Activated B cell treated with CpG ODN at 0.5 μM for 24 hours (primary cell): ENCODE measurements at places on chromosomes 16 and 17.
A peak's percentile ranks its signal among the peaks of the same experiment; 100 is the strongest.

DNA sequence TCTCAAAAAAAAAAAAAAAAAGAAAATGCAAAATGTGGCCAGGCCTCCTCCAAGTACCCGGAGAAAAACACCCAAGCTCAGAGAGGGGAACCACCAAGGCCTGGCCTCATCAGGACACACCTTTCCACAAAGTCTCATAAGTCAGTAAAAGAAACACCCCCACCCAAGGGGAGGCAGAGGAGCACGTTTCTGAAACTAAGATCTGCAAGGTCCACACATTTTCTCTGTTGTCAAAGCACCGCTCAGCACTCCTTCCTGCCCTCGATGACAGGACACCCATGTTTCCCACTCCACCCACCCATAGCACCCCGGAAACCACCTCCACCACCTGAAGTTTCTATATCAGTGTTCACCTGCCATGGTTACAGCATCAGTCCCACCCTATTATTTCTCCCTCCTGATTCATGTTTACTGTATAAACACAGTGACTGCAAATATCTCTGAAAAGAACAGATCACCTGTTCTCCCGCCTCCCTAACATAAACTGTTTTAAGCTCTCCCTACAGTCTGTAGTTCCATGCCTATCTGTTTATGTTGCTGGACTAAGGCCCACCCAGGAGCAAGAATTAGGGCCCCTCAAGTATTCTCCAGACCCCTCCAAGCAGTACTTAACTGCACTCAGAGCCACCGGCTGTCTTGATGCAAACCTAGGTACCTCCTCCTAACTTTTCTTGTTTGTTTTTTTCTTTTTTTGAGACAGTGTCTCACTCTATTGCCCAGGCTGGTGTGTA, 2.0 kb downstream of the CORO7 start:
- DNase-seq = peak; percentile 29

- DNase-seq = no peak
These were observed 2.4 kb downstream of the RUNDC3A start for GRCh38 chr17:44310609-44311376.

GRCh38 chr16:15457958-15458357, 23.6 kb downstream of the BMERB1 start:
- DNase-seq = no peak

DNA sequence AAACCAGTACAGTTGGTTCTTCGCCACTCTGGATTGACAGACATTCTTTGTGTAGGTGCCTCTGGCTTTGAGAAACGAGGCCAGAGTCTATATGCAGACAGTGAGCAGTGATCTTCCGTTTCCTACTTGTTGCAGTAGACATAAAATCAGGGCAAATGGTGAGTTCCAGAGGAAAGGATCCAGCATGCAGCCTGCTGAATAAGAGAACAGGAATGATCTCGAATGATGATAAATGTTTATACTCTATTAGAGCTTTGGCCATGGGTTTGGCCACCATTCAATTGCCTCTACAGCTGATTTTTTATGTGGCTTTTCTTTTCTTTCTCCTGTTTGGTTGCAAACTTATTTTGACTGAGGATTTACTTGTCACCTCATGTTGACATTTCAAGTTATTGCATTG, 286.7 kb downstream of the IRX3 start:
- DNase-seq = no peak

DNA sequence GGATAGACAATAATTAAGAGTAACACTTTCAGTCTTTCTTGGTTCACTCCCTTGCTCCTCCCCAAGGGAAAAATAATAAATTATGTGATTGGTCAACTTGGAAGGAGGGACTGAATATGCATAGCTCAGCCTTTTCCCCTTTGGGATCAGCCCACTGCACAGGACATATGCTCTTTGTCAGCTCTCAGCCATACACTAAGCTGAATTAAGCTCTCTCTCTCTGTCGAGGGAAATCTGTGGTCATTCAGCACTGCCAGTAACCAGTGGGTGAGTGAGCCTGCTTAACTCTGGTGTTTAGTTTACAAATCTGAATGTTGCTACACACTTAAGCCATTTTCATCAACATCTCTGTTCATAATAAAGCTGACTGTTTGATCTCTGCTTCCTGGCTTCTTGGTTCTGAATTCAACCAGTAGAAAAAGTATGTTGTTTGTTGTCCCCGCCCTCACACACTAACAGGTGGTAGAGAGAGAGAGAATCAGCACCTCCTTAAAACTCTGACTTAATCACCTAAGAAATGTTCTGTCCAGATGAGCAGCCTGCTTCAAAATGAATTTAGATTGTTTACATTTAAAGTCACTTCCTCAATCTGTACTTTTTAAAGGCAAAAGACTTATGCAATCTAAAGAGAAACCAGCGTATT, 102.3 kb upstream of the C17orf78 start:
- no peak for DNase-seq

DNA sequence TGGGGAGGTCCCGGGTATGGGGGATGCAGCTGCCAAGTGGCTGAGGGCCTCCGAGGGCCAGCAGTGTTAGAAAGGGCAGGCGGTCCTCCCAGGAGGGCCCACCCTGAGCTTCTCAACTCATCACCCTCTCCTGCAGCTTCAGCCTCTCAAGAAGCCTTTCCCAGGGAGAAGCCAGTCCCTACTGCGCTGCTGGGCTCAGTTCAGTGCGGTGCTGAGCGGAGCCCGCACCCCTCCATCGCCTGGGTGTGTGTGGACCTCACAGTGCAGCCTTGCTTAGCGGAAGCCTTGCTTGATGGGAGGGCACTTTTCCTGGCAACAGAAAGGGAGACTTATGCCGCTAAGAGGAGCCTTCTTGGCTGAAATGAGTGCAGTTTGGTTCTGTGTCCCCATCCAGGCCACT, 3.5 kb upstream of the APRT start:
- no peak for DNase-seq

- DNase-seq = no peak
These were observed 8.6 kb downstream of the KRT28 start for GRCh38 chr17:40791111-40791510.

- DNase-seq = no peak
These were observed 26.1 kb downstream of the METTL16 start for GRCh38 chr17:2485543-2485942.

DNA sequence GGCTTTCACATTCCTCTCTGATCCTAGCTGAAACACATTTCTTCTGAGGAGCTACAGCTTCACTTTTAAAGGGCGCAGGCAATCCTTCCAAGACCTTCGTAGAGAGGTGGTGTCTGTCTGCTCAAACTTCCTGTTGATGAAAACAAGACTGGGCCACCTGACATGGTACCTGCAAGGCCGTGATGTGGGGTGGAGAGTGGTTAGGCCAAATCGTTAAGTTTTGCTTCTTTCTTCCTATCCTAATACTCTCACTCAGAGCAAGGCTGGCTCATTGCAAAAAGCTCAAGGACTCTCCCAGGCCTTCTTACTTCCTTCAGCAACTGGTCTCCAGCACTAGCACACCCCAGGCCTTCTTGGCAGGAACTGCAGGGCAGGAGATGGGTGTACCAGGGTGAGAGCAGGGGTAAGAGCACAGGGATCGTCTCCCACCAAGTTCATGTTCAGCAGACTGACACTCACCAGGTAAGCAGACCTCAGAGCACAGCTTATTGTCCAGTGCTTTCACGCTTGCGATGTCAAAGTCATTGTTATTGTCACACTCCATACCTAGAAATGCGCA, 10.9 kb upstream of the FOXJ1 start:
- no peak for DNase-seq

DNA sequence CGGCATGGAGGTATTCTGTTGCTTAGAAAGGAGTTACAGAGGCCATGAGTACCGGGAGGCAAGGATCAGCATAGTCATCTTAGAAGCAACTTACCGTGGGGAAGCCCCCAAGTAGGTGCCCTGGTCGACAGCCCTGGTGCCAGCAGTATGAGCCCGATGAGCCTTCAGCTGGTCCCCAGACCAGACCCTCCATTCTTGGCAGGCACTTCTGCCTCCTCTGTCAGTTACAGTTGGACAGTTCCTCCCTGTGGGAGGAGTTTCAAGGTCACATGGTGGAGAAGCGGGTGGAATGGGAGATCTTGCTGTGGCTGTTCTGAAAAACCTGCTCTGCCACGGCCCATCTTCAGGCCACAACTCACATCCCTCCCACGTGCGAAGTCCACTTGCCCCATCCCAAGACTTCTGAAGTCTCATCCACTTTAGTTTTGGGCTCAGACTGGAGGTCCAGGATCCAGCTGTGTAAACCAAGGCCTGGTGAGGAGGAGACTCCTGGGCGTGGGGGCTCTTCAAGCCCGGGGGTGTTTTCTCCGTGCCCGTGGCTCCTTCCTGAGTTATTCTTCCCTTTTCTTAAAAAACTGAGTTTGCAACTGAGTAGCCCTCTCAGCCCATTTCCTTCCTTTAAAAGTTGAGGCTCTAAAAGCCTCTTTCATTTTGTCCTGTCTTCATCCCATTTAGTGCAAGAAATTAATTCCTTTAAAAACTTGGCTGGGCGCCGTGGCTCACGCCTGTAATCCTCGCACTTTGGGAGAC, 133.5 kb downstream of the SEC14L1 start:
- no peak for DNase-seq

GRCh38 chr17:77729587-77729986, 228.9 kb upstream of the TNRC6C start:
- no peak for DNase-seq

GRCh38 chr16:72819345-72819744, 228.6 kb downstream of the ZFHX3 start:
- DNase-seq = no peak

DNA sequence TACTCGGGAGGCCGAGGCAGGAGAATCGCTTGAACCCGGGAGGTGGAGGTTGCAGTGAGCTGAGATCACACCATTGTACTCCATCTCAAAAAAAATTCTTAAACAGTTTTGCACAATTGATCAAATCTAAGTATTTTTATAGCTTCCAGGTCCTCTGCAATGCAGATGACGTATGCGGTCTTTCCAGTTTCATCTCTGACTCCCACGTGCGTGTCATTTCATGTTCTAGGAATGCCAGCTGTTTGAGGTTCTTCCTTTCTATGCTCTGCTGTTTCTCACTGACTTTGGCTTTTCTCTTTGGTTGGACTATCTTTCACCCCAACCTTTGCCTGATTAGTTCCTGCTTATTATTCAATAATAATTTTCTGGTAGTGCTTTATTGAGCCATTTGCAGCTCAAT, 16.2 kb downstream of the CHP2 start:
- DNase-seq = no peak

GRCh38 chr16:67517155-67517445, 11.5 kb upstream of the RIPOR1 start:
- no peak for DNase-seq

DNA sequence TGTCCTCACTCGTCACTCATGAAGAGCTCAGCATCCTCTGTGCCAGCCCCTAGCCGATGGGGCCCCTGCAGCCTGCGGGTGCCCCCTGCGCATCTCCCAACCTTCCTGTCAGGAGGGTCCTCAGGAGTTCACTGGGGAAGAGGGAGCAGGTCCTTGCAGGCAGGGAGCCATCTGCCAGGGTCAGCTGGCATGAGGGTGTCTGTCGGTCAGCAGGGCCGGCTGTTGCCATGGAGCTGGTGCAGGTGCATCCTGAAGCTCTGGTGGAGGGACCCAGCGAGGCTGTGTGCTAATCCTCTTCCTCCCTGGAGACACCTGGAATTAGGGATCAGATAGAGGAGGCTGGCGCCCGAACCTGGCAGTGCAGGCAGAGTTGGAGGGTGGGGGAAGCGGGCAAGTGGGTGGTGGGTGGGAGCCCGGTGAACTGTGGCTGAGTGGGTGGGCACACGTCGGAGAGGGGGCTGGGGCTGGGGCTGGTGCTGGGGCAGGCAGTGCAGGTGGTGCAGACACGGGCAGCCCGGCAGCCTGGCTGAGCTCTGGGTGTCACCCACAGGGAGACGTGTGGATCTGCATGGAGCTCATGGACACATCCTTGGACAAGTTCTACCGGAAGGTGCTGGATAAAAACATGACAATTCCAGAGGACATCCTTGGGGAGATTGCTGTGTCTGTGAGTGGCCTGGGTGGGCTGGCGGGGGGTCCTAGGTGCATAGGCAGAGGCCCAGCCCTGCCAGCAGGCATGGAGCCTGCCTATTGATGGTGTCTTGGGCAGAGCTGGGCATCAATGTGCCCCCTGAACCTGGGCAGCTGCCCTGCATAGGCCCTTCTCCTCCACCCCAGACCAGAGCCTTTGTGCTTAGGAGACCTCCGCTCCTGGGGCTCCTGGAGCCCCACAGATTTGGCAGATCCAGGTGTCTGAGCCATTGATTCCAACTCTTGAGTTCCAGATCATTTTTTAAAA, 17.4 kb downstream of the MAP2K3 start:
- no peak for DNase-seq

DNA sequence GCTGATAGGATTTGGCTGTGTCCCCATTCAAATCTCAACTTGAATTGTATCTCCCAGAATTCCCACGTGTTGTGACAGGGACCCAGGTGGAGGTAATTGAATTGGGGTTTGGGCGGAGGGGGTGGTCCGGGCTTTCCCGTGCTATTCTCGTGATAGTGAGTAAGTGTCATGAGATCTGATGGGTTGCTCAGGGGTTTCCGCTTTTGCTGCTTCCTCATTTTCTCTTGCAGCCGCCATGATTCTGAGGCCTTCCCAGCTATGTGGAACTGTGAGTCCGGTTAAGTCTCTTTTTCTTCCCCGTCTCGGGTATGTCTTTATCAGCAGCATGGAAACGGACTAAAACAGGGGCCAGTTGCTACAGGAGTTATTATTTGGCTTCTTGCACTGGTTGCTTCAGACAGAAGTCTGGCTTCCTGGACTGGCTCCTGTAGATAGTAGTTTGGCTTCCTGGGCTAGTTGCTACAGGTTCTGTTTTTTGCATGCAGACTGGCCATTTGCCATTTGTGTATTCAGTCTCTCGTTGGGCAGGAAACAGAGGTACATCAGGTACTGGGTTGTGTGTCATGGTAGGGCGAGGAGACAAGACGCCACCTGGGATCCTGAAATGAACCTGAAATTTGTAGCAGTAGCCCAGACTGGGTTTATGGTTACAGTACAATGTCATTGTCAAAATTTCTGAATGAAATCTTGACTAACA, 32.6 kb downstream of the CNTNAP4 start:
- DNase-seq = no peak

GRCh38 chr16:59892376-59892775, 1158.3 kb upstream of the GOT2 start:
- DNase-seq = no peak

- DNase-seq = no peak
These were observed 45.2 kb upstream of the STAC2 start for GRCh38 chr17:39270923-39271322.

GRCh38 chr17:49951362-49952082, 17.5 kb upstream of the DLX4 start:
- DNase-seq = no peak
